ENCODE measurements at places on chromosomes 2 and 18. TPM values are rescaled to one million over a fixed set of nuclear protein-coding genes. Genes with fewer than 3 reads are reported as not detected.

- DNase-seq: no peak
Observed at GRCh38 chr18:55491616-55492015, 96.4 kb downstream of the TCF4 start.

- DNase-seq: no peak
Observed at GRCh38 chr2:106138543-106139237, 55.4 kb downstream of the UXS1 start.

GRCh38 chr2:2808551-2809058 lies 477.5 kb upstream of the MYT1L start:
- no peak for DNase-seq

DNA sequence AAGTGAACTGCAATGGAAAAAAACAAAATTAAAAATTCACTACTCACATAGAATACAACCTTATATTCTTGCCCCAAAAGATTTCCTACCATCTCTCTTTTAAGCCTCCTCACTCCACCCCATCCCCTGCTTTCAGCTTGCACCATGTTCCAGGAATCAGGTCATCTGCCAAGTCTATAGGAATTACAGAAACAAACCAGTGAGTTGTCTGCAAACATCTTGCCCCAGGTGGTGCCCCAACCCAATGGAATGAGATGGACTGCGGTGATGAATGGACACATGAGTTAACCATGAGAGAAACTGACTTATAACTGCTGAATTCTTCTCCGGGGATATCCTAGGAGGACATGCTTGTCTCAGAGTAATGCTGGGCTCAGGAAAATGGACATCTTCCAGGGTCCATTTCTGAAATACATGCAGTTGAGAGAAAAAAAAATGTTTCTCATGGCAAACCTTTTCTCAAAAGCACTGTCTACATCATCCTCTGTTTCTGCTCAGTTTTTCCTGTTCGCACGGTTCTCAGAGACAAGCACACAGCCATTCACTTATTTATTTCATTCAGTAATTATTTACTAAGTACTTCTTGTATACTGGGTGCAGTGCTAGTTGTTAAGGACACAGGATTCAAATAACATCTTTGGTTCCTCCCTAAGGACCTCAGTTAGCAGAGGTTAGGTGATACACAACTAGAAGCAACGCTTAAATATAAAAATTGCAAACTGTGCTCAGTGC lies 350.0 kb downstream of the RND3 start:
- no peak for DNase-seq

DNA sequence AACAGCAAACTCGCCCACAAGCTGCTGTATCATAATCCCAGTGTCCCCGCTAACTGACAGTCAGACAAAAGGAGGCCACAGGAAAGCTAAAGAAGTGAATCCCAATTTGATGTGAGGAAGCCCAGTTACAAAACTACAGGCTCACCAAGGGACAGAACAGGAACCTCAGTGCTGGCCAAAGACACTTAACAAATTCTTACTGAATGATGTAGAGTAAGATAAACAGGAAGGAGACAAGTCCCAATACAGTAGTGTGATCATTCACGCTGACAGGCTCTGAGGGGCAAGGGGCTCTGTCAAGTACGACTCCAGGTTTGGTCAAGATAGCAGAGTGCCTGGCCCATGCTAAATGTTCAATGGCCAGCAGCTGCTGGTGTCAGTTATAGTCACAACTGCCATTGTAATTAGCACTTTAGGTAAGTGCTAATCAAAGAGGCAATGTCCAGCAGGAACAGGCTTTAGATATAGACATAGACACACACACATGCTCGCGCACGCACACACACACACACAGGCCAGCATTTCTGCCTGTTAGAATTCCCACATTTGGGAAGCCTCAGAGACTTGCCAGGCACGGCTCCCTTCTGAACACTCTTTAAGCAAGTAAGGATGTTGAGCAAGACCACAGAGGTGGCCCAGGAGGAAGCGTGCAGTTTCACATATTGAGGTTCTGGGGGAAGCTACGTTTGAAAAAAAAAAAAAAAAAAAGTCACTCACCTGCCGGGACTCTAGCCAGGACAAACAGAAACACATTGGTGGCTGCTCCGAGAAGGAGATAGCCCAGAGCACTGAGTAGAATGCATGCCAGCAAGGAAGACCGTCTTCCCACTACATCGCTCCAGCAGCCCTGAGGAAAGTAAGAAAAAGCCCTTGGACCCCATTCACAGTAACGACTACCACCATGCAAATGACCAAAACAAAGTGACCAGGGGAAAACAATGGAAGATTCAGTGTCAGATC lies 35.4 kb upstream of the TMEM182 start:
- DNase-seq: no peak

UGT1A5 gene
- total RNA-seq: not detected

SERPINB13 gene
- total RNA-seq: not detected

RND3 gene
- 205 TPM for total RNA-seq

HOXD13 gene
- total RNA-seq: 4.2 TPM

CNGA3 gene
- total RNA-seq: not detected

SP5 gene
- total RNA-seq: 2.1 TPM

CHST10 gene
- total RNA-seq: 24.2 TPM

All from A172 (cell line).